ENCODE measurements at places on chromosomes 1 and 21.

DNA sequence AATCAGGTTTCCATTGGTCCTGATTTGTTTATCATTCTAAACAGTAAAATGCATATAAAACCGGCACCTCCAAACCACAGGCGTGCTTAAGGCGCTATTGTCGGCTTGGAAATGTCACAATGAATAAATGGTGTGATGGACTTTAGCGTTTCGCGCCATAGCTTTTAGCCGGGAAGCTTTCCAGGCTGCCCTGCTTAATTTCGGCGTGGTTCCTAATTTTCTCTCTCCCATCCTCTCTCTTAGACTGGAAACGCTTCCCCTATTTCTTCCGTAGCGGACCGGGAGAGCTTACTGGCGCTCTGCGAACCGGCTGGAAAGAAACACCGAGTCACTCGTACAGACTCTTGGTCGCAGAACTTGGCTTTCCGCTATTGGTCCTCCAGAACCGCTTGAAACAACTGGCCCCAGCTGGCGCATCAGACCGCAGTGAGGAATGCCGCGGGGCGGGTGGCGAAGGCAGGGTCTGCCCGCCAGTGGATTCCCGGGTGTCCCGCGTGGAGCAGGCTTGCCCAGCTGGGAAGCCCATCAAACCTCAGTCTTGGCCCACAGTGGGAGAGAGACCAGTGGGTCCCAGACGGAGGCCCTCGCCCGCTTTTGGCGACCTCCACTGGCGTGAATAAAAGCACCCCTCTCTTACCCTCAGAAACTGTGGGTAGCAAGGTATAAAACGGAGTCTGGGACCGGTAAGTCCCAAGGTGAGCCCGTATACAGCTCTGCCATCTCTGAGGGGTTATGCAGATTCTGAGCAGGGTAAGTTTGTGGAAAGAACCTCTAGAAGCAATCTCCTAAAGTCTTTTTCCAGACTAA, 4.0 kb upstream of the LHX8 start:
- no peak for DNase-seq

DNA sequence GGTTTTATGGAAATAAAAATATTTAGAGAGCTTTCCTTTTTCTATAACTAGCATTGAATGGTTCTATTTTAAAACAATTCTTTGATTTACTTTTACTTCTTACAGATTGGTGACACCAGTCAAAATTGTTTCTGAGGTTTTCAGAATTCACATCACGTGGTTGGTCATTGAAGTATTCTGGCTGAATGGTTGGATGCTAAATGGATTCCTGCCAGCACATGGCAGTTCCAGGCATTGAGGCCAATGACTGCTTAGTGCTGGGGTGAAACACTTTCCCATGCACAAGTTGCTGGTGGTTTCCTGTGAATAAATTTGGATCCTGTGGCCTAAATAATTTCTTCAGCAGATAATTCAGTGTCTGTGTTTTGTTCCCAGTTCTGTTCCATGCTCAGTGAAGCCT, 20.6 kb downstream of the NCAM2 start:
- no peak for DNase-seq

DNA sequence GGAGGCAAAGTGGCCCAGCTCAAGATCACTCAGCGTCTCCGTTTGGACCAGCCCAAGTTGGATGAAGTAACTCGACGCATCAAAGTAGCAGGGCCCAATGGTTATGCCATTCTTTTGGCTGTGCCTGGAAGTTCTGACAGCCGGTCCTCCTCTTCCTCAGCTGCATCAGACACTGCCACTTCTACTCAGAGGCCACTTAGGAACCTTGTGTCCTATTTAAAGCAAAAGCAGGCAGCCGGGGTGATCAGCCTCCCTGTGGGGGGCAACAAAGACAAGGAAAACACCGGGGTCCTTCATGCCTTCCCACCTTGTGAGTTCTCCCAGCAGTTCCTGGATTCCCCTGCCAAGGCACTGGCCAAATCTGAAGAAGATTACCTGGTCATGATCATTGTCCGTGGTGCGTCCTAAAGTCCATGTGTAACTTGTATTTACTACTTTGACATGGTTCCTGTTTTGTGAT, 2.7 kb downstream of the RBM15 start:
- DNase-seq, result no peak

DNA sequence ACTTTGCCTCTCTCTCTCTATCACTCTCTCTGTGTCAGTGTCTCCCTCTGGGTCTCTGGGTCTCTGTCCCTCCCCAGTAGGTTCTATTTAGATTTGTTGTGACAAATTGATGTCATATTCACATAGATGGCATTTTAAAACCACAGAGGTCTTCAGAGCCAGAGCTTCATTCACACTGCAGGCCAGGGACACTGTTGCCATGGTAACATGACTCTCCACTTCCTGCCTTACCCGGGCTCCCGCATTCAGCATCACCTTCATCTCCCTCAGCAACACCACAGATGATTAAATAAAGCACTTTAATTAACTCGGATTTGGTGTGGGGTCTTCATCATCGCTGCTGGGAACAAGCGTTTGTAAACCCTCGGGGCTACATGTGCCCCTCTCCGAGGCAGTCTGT, 132.6 kb downstream of the ETS2 start:
- DNase-seq, result no peak

DNA sequence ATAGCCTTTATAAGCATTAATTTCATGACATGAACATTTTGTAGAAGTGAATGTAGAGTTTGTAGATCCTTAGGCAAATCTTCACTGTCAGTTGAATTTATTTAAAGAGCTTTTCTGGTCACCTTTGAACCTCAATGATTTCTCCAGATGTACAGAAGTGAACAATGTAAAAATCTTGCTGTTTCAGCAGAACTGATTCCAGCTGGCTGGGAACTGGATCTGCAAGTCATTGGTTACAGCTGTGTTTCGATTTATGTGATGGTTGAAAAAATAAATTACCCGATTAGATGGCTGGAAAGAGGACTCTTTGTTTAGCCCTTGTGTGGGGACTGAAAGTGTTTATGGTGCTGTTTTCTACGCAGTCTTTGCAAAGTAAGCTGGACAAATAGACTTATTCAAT, 849.8 kb downstream of the USP25 start:
- DNase-seq, result no peak

GRCh38 chr1:230798491-230798890, 51.3 kb downstream of the CAPN9 start:
- no peak for DNase-seq

DNA sequence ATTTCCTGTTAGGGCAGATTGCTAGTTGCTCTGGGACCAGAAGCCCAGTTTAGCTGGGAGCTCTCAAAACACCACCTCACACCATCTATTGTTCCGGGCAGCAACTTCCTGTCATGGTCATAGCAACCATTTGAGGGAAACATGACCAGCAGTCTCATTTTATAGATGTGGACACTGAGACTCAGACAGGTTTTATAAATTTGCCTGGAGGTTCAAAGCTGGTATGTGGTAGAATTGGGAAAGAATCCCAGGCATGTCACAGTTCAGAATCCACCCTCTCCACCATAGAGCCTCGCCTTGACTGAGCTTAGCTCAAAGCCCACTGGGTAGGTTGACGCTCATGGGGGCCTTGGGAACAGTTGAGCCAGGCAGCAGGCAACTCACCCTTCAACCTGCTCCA, 14.0 kb upstream of the TRIM67 start:
- DNase-seq, result no peak

GRCh38 chr1:110548381-110548780, 29.4 kb upstream of the KCNA10 start:
- no peak for DNase-seq

- no peak for DNase-seq
Observed at GRCh38 chr1:158089476-158089875, 91.2 kb upstream of the CD1D start.

DNA sequence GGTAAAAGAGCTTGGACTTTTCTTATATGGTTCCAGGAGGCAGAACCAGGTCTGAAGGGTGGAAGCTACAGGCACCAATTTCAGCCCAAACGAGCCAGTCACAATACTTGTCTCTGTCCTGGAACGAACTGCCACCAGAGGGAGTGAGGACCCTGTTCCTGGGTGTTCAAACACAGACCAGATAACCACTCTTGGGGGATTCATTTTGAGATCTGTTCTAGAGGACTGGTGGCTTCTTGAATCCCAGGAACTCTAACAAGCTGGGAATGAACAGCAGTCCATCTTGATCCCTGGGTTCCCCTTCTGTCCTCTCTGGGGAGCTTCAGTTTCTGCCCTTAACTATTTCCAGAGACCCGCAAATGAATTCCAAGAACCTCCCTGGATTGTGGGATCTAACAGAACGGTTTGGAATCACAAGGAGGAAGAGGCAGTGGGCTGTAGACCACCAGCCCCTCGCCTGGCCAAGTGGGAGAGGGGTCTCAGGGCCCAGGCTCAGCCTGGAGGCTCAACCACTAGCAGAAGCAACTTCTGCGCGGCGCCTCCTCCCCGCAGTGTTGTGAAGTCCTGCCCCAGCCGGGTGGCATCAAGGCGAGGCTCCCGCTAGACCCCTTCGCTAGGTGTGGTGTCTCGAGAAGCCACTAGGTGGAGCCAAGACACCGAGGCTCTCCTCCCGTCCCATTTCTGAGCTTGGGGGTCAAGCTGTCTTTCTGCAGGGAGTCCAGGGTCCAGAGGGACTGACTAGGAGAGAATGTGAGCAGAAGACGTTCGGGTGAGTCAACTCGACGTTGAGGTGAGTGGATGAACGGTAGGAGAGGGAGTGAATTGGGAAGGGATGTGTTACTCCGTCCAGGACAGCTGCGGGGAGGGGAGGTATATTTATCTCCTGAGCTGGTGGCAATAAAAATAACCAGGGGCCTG, 12.1 kb upstream of the NES start:
- peak; percentile 84 for DNase-seq

- no peak for DNase-seq
Observed at GRCh38 chr21:30072496-30072895, 94.1 kb downstream of the CLDN17 start.

DNA sequence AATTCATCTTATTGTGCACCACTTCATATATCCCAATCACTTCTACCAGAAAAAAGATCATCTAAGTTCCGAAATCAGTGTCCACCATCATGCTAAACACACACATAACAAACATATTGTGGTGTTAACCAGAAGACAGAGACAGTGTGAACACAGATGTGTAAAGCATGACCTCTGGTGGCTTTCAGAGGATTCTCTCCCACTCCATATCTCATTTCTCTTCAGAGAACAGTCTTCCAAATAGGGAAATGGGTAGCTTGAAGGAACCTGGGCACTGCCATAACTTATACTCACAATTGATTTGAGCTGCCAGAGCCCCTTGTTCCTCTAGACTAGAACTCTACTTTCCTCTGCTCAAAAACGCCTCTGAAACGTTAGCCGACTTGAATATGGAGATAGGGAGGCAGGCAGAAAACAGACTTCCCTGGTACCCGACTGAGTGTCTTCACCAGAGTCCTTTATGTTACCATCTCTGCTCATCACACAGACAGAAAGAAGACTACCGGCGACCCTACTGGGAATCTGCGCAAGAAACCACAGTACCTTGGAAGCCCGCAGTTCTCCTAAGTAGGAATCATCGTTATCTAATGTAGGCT, 1.8 kb upstream of the ELAPOR1 start:
- DNase-seq, result no peak

DNA sequence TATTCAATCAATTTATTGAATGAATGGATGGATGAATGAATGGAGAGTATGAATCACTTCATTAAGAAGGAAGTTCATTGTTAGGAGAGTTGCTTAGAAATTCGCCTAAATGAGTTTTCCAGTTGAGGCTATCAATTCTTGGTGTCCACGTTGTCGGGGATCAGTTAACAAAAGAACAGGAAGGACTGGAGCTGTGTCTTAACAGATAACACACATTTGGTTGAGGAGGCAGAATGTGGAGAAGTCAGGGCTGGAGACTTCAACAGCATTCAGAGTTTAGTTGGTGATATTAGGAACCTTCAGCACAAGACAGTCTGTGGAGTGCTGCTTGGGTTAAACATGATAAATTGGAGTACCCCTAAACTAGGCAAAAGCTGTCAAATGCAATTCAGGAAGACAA, 33.7 kb downstream of the ZBTB18 start:
- DNase-seq, result no peak

GRCh38 chr1:58119971-58120370, 426.6 kb downstream of the OMA1 start:
- DNase-seq, result no peak

DNA sequence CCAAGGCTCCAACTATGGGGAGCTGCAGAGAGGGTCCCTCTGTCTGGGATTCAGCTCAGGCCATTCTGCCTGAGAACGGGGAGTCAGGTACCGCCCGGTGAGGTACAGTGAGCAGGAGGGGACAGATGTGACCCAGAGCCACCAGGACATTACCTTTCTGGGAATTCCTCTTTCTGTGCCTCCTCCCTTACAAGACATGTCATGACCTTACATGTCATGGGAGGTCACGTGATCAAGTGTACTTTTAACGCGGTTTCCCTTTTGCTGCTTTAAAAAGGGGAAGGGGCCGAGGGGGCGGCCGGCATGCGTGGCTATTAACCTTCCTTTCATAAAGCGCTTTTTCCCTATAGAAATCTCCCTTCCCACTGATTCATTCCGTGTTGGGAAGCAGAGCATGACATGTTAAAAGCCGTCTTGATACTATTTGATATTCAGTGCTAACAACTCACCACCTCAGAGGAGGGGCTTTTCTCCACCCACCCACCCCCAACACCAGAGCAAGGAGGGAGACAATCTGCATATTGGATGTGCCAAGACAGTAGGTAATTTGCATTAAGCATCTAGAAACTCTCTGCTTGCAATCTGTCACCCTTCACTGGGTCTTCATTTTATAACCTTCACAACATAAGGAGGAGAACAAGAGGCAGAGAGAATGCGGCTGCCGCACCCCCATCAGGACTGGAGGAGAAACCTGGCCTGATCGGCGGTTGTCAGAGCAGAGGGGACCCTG, 113.6 kb upstream of the VAMP3 start:
- DNase-seq, result no peak

- DNase-seq, result no peak
Observed at GRCh38 chr1:160542303-160542945, 19.4 kb upstream of the SLAMF6 start.

- DNase-seq, result no peak
Observed at GRCh38 chr1:17979815-17980214, 127.8 kb upstream of the IGSF21 start.

GRCh38 chr1:72111662-72112061, 170.7 kb downstream of the NEGR1 start:
- DNase-seq, result no peak

DNA sequence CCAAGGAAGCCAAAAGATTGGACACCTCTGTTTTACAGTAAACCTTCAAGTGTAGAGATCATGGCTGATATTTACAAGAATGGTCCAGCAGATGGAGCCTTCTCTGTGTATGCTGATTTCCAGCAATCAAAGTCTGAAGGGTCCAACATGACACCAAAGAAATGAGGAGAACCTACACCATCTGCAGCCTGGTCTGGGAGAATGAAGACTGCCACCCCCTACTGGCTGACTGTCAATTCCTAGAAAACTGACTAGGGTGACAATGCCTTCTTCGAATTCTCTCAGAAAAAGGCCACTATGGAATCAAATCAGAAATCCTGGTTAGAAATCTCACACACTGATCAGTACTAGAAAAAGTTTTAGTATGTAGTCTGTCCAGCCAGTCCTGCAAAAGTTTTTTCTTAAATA, 83.3 kb downstream of the CDC42BPA start:
- no peak for DNase-seq

DNA sequence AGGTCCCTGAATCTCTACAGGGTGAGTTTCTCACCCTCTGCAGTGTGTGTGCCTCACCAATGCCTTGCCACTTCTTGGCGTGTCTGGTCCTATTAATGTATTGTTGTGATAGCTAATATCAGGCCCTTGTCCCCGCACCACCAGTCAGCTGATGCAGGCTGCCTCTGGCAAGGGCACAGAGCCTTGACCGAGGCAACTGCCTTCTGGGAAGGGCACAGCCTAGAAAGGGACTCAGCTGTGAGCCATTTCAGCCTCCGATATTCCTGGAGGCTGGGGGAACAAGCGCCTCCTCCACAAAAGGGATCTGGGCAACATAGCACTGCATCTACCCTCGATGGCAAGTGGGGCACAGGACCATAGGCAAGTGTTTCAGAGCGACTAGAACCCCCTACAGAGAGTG, 27.0 kb downstream of the IL10RB start:
- no peak for DNase-seq
